ENCODE measurements at places on chromosomes 5 and 9. TPM values are rescaled to one million over a fixed set of nuclear protein-coding genes. Genes with fewer than 3 reads are reported as not detected.

DNA sequence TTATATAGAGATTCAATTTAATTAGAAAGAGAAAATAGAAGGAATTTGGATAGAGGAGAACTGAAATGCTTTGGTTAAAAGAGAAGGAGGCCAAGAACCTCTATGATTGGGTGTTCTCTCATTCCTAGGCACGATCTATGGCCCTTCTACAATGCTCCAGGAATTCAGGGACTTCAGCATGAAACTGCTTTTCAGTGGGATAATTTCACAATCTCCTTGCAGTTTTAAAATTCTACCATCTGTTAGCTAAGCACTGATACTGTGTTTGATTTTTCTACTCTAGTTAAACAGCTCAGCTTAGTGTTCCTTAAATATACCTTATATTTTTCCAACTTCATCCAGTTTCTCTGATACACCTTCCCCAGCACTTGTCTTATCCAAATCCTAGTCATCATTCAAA lies 141.9 kb downstream of the SSBP2 start:
- no peak for DNase-seq

The PCDH1 gene
- 4.4 TPM for total RNA-seq

- no peak for DNase-seq
Observed at GRCh38 chr9:89873801-89874200, 269.0 kb downstream of the GADD45G start.

GRCh38 chr5:176862330-176862995 lies 36.7 kb downstream of the HK3 start:
- DNase-seq = no peak

GRCh38 chr9:90012949-90013348 lies 408.1 kb downstream of the GADD45G start:
- no peak for DNase-seq

GRCh38 chr9:125536167-125536772 lies 170.7 kb downstream of the MAPKAP1 start:
- no peak for DNase-seq

DNA sequence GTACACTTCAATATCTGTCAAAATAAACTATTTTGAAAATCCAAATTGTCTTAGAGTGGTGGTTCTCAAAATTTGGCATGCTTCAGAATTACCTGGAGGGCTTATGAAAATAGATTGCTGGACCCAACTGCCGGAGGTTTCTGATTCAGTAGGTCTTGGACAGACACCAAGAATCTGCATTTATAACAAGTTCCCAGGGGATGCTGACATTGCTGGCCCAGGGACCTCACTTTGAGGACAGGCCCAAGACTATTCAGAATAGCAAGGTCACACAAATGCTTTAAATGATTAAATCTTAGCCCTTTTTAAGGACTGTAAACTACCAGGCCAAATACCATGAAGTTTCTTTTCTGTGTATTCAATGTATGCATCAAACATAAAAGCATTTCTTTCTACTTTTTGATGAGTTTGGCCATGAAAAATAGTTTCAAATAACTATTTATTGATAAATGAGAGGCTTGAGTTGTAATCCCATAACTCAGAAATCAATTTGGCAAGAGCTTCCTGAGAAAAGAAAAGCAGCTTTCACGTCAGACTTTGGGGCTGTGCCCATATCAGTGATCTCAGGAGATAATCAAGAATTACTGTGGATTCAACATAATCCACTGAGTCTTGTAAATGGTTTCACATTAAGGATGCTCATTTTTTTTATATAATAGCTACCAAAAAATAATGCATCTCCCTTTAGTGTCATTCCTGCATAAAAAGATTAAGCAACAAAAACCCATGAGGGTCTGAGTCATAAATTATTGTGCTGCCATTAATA lies 191.4 kb downstream of the FRMD3 start:
- DNase-seq = no peak

The COL15A1 gene
- 0.13 TPM for total RNA-seq

- DNase-seq = no peak
Observed at GRCh38 chr5:108876451-108876850, 128.8 kb downstream of the FER start.

The PCDHGA8 gene
- total RNA-seq = 0.61 TPM

- peak; percentile 30 for DNase-seq
Observed at GRCh38 chr9:98627296-98627695, 81.4 kb downstream of the GABBR2 start.

- no peak for DNase-seq
Observed at GRCh38 chr9:4214486-4214885, 85.4 kb downstream of the GLIS3 start.

DNA sequence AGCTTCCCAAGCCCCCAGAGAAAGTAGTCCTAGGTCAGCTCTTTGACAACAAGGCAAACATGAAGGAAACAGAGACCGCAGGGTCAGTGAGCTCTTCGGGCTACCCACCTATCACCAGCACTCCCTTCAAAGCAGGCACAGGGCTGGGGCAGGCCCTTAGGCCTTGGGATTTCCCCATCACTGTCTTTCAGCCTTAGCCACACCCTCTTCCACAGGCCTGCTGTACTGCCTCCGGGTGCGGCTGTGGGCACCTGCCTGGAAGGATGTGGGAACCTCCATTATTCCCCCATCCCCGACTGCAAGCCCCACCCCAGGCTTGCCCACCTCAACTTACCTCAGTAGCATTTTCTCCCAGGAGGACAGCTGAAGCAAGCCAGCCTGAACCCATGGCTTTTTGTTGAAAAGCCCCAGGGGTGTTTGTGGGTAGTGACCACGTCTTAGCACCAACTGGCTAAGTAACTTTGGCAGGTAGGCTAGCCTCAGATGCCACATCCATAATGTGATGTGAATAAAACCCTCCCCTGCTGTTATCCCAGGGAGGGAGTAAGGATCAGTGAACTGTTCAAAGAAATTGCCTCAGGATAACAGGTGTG lies 100.2 kb downstream of the PIK3R1 start:
- no peak for DNase-seq

The RETREG1 gene
- total RNA-seq = 0.60 TPM

The OBP2B gene
- total RNA-seq = not detected

The C5 gene
- total RNA-seq = 0.17 TPM

GRCh38 chr9:129731477-129732085 lies 21.3 kb downstream of the PTGES start:
- DNase-seq = no peak

The PCDHB7 gene
- not detected for total RNA-seq

GRCh38 chr5:1494780-1495524 lies 28.8 kb downstream of the LPCAT1 start:
- DNase-seq = no peak

- DNase-seq = no peak
Observed at GRCh38 chr9:36158917-36159316, 10.3 kb upstream of the CCIN start.

GRCh38 chr9:91065231-91066041 lies 263.8 kb downstream of the SYK start:
- no peak for DNase-seq

- DNase-seq = peak; percentile 81
Observed at GRCh38 chr5:27308153-27308552, 269.8 kb upstream of the CDH9 start.

The SOX30 gene
- total RNA-seq = not detected

DNA sequence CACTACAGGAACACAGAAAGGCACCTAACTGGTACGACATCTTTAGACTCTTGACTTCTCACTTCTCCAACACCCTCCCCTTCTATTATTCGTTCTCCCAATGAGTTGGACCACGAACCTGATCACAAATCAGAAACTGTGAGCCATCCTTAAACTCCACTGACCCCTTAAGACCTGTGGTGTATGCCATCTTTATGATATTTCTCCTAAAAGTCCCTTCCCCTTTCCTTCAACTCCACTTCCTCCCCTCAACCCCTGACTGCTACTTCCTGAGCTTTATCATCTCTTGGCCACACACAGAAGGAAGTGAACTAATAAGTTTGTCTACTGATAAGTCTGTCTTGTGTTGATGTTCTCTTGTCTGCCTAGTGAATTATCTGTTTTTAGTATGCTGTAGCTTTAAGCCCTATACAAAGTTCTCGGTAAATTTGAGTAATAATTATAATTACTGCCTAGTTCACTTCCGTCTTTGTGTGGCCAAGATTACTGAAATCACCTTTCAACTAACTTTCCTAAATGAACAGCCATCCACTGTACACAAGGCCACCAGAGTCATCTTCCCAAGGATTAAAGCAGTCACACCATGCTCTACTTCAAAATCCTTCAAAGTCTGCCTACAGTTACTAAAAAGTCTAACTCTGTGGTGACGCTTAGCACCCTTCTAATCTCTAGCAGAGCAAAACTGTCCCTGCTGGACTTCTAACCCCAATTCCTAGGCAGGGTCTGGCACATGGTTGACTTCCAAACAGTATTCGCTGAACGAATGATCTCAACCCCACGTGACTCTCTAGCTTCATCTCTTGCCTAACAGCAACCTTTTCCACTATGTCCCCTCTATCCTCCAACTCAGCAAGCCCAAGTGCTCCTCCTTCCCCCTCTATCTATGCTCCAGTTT lies 23.2 kb downstream of the ELOVL7 start:
- DNase-seq = no peak

The SELENOP gene
- total RNA-seq = not detected

The ECM2 gene
- 0.17 TPM for total RNA-seq

GRCh38 chr5:60505373-60506171 lies 194.4 kb downstream of the DEPDC1B start:
- no peak for DNase-seq

The FOXD4L5 gene
- not detected for total RNA-seq

GRCh38 chr5:95715799-95716461 lies 15.2 kb upstream of the RHOBTB3 start:
- peak; percentile 88 for DNase-seq

GRCh38 chr9:114861922-114862605 lies 56.2 kb upstream of the TNFSF15 start:
- DNase-seq = no peak

DNA sequence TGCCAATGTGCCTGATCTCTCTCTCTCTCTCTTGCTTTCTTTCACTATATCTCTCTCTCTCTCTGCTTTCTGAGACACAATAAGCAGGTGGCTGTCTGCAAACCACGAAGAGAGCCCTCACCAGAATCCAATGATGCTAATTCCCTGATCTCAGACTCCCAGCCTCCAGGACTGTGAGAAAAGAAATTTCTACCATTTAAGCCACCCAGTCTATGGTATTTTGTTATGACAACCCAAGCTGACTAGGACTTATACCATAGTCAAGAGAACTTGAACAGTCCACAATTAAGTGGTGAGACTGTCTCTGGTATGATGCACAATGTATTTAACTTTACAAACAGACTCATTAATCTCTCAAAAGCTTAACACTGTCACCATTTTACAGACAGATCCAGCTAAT lies 67.0 kb downstream of the NFIB start:
- DNase-seq = no peak

The PKD2L2 gene
- total RNA-seq = not detected

- peak; percentile 38 for DNase-seq
Observed at GRCh38 chr5:160199410-160199911, 29.8 kb upstream of the FABP6 start.
